ENCODE measurements at places on chromosomes 5 and 9.

DNA sequence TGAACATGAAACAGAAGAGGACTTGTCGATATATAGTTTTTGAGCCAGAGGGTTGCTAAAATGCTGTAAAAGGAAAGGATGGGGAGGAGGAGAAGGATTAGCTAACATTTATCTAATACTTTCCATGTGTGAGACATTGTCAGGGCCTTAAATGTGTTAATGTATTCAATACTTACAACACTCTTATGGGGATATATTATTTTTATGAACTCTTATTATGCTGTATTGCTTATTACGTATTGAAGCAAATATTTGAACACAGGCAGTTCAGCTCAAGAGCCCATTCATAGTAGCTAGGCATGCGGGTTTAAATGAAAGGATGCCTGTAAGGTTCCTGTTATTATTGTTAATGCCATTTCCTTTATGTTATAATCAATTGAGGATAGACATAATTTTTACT is 391.5 kb downstream of the CCDC171 start:
- no peak for DNase-seq

DNA sequence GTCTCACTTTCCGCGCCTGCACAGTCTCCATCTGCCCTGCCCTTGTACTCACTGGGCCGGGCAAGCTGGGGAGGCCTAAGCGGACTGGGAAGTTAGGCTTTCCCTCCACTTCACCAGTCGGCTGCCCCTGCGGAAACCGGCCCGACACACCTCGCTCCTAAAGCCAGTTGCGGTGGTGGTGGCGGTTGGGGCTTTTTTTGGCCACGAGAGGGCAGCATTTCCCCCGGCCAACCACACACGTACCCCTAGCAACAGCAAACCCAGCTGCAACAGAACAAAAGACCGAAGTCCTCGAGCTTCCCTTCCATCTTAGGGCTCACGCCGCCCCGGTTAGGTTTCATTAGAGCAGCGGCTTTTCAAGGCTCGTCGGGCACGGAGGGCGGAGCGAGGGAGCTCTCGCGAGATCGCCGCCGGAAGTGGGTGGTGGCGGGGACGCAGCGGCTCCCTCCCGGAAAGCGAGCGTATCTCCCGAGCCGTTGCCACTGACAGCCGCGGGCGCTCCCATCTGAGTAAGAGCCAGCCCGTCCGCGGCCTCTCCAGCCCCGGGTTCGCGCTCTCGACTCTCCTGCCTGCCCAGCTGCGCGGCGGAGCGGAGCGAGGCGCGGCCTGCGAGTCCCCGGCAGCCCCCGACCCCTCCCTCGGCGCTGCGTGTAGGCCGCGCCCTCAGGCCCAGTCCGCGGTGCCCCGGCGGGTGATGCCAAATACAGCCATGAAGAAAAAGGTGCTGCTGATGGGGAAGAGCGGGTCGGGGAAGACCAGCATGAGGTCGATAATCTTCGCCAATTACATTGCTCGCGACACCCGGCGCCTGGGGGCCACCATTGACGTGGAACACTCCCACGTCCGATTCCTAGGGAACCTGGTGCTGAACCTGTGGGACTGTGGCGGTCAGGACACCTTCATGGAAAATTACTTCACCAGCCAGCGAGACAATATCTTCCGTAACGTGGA is at the start of gene RRAGA:
TSS of gene RRAGA (plus strand) at position 462 of the 951 bp plus-strand sequence. CDS start at position 695, 233 bp downstream.
- DNase-seq = peak; percentile 93

DNA sequence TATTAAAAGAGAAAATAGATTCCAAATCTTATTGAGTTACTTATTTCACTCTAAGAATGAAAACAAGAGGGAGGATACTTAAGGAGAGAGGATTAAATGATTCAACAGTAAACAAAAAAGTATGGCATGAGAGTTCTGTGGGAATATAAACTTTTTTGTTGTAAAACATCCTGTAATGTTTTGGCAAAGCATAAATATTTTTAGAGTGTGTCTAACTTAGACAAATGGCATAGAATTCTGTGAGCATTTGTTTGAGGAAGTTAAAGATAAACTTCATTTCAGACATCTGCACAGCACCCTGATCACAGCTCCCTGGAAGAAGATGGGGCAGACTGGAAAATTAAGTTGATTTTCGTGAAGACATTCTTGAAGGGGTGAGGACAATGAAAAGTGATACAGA is 246.8 kb upstream of the HAPLN1 start:
- no peak for DNase-seq

DNA sequence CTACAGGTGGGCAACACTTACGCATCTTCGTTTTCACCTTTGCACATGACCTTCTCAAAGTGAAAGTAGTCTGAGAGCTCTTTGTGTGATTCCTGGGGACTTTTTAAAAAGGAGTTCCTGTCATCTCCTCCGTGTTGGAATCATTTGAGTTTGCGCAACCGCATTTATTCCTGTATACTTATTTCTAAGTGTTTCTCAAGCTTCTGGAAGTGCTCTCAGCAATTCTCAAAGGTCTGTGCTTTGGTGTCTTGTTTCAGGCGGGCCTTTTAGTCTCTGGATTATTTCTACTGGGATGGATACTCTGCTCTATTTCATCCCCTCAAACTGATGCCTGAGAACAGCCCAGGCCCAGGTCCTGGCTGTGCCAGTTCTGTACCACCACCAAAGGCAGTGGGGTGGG is 226.5 kb upstream of the TUT7 start:
- no peak for DNase-seq

GRCh38 chr5:150630461-150631325 is 9.8 kb upstream of the SYNPO start:
- DNase-seq = no peak
